Activated T-helper 1 cell treated with anti-CD3 and anti-CD28 coated beads, Interleukin-2, amount 50 U/mL, for 16 hours (primary cell): ENCODE measurements at places on chromosomes 6 and 20.

GRCh38 chr6:11323666-11324452 is 91.4 kb upstream of the NEDD9 start:
- no peak for DNase-seq

DNA sequence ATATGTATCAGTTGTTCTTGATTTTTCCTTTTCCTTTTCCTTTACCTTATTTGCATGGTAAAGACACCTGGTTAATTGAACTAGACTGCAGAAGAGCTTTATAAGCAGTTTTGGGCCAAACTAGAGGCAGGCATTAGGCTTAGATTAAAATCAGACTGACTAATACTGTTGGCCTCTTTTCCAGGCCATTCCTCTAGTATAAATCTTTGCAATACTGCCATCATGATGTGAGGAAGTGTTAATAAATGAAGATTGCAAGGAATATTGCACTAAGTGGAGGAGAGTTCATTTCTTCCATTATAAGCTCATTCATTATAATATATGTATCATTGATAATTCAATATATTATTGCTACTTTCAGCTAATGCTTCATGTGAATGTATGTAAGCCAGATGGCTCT is 163.8 kb downstream of the MMUT start:
- no peak for DNase-seq

- DNase-seq: no peak
Observed at GRCh38 chr6:168102315-168102985, 23.4 kb upstream of the FRMD1 start.

DNA sequence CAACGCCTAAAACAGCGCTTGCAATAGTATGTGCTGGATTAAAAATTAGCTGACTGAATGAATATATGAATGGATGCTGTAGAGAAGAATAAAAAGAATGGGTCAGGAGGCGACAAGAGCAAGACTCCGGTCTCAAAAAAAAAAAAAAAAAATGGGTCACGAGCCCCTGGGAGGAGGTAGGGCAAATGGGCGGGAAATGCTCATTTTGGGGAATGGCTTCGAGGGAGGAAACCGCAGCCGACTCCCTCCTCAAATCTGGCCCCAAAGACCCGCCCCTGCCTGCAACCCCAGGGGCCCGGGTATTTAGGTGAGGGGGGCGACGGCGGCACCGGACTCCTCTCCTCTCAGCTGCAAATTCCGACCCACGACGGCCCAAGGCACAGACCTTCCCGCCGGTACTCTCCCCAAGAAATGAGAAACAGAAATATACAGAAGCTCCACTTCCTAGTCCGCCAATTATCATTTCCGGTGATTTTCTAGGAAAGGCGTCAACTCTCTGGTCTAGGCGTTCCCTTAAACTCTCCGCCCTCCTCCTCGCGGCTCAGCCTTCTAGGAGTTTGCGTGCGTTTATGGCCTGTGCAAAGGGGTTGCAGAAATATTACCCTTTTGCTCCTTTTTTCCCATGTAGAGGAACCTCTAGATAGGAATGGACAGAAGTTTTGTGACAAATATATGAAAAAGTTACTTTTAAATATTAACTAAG is at the start of gene ZNF311:
Gene ZNF311, minus strand, starts transcription at position 133 of the 703 bp plus-strand sequence. CDS start 1,361 bp downstream, outside the sequence.
- no peak for DNase-seq

GRCh38 chr6:26380256-26380655 is 2.7 kb upstream of the BTN2A2 start:
- no peak for DNase-seq

DNA sequence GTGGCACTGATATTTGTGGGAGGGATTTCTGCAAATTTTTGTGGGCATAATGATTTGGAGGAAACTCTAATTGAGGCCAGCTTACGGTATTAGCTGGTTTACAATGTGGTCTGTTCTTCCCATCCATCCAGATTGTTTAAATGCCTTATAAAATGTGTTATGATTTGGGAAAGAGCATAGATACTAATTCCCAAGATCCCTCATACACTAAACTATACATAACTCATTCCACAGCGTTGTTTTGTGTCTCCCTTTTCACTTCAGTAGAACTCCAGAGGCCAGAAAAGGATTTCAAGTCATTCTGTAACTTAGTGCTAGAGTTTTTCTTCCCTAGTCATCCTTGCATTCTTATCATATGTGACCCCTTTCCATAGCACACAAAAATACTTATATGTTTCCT is 292.6 kb upstream of the NT5E start:
- DNase-seq: no peak

DNA sequence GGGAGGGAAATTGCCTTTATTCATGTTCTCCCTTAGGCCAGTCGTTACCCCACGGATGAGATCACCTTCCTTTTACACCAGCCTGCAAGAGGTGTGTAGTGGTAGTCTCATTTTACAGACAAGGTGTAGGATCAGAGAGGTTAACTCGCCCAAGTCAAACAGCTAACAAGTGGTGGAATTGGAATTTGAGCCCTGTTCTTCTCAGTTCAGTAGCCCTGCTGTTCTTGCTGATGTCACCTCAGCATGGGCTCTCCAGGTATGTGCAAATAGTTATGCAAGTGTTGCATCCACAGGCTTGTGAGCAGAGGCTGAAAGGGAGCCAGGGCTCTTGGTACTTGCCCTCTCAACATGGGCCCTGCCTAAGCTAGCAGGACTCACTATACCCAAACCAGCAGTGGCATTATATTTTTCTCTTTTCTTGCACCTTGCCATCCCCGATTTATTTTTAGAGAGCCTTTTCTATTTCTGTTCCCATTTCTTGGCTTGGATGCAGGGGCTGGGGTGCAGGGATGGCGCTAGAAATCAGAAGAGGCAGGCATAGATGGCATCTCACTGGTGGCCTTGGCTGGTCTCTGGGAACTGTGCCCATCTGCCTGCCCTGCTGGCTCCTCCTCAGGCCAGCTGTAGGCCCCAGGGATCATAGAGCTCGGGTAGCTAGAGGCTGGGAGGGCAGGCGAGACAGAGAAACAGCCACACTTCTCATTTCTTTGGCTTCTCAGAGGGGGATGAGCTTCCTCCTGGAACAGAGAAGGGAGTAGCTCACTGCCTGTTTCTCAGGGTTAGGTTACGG is 18.2 kb downstream of the PPARD start:
- no peak for DNase-seq

DNA sequence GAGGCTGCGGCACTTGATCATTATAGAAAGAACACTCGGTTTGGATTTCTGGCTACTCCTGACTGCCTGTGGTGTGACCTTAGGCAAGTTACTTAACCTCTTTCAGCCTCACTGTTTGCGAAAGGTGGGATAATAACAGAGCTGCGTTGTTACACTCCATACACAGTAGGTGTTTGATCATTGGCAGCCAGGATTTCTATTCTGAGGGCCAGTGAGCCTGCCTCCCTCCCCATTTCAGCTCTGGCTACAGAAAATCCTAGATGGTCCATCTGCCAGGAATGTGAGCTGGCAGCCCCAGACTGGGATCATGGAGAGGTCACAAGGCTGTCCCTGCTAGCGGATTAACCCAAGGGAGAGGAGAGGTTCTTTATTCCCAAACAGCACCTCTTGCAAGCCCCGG is 2.7 kb downstream of the KCNB1 start:
- no peak for DNase-seq

- no peak for DNase-seq
Observed at GRCh38 chr6:45543298-45544235, 165.8 kb upstream of the SUPT3H start.

DNA sequence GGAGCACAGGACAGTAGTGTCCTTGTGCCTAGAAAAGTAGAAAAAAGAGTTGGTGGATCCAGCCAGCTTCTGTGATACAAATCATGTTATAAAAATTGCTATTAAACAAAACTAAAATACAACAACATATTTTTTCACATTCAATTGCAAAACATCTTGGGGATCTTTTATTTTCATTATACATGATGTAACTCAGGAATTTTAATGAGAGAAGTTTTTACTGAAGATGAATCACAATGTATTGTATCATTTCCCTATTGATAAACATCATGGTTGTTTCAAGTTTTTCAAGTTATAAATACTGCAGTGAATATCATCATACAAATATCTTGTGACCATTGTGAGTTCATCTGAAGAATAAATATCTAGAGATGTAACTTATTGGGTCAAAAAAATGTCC is 608.0 kb downstream of the PHF3 start:
- DNase-seq: no peak

DNA sequence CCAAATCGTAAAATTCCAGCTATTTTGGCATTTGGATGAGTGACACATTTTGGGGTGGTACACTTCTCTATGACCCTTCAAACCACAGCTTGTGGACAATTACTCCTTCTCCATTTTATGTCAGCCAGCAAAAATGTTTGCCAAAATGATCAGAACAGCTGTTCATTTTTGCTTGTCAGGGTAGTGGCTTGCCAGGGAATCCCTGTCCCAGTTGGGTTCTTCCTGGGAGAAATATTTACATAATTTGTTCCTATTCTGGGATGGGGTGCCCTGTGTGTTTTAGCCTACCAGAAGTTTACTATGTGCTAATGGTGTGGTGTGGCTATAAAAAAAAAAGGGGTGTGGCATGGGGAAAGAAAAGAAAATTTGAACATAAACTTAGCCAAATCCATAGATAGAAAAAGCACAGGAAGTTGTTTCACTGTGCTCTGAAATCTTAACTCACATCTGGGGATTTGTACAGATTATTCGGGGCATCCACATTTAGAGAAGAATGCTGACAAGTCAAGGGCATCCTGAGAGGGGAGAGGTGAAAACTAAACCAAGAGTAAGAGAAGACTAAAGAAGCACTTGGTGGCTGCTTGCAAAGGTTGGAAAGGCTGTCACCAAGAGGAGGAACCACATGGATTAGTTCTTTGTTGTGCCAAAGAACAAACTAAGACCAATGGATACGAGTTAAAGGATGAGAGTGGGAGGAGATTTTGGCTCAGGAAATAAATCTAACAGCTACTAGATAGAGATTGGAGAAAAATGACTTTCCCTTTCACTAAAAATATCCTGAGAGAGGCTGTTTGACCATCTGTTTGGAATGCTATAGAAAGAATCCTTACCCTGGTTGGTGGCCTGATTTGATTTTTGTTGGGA is 55.2 kb upstream of the RBM24 start:
- DNase-seq: no peak

DNA sequence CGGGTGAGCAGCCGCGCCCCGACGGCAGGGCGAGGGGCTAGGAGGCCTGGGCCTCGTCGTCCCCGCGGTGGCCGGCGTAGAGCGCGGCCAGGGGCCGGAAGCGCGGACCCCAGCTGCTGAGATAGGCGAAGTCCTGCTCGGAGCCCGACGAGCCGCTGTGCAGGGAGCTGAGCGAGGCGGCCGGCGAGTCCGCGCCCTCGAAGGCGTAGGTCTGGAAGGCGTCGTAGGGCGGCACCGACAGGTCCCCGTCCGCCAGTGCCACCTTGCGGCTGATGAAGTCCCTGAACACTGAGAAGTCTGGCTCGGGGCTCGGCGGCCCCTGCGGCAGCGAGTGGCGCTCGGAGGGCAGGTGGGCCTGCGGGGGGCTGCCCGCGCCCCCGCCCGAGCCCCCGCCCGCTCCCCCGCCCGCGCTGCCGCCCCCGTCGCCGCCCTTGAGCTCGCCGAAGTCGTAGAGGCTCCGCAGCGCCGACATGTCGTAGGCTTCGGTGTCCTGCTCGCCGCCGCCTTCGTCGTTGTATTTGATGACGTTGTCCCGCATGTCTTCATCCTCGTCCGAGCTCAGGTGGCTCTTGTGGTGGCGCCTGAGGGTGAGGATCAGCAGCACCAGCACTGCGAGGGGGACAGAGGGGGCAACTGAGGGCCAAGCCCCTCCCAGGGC is 56.5 kb downstream of the CD40 start:
- peak; percentile 53 for DNase-seq

- no peak for DNase-seq
Observed at GRCh38 chr20:6165346-6165745, 42.5 kb upstream of the FERMT1 start.

- DNase-seq: no peak
Observed at GRCh38 chr6:15008269-15008668, 237.6 kb upstream of the JARID2 start.

GRCh38 chr6:158548418-158549161 is 11.3 kb upstream of the TMEM181 start:
- no peak for DNase-seq

DNA sequence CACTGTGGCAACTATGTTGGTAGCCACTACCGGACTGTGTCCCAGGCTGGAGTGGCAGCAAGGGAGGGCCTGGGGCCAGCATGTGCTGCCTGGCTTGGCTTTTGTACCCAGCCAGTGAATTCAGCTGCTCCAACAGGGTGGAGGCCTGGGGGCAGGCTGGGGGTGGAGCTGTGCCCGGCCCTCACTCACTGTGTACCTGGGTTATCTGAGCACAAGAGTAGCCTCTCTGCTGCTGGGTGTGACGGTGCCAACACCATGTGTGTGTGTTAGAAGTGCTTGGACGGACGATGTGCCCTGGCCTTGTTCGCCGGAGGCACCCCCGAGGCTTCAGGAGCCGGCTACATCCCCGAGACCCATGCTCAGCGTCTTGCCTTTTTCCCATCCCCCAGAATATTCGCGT is 49.2 kb downstream of the EFCAB8 start:
- no peak for DNase-seq

GRCh38 chr6:451336-451735 is 59.8 kb downstream of the IRF4 start:
- no peak for DNase-seq

DNA sequence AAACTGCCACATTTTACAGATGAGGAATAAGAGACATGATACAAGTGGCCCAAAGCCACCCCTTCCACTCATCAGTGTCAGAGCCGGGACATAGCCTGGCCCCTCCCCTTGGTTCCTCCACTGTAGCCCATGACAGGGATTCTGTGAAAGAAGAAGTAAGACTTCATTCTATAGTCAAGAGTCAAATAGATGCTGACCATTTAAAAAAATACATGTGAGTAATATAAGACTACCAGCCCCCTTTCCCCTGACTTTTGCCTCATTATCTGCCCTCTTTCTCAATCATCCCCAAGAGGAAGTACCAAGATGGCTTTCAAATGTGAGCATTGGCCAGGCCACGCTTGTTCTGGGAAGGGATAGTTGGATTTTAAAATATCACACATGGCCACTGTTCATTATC is 57.8 kb upstream of the TAB2 start:
- DNase-seq: no peak

GRCh38 chr20:36773107-36773596 is 411 bp downstream of the DSN1 start:
- no peak for DNase-seq

DNA sequence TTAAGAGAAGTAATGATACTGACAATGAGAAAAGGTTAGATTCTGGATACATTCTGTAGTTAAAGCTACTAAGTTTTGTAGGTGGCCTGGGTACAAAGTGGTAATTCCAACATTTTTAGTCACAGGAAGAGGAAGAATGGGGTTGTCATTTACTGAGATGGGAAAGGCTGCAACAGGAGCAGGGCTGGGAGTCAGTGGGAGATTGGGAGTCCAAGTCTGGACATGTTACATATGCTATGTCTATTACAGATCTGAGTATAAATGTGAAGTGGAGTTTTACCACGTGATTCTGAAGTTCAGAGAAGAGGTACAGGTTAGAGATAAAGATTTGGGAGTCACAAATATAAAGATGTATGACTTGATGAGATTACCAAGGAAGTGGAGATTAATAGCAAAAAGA is 116.2 kb downstream of the RWDD2A start:
- DNase-seq: no peak

- no peak for DNase-seq
Observed at GRCh38 chr6:129901910-129902309, 40.8 kb upstream of the TMEM244 start.

DNA sequence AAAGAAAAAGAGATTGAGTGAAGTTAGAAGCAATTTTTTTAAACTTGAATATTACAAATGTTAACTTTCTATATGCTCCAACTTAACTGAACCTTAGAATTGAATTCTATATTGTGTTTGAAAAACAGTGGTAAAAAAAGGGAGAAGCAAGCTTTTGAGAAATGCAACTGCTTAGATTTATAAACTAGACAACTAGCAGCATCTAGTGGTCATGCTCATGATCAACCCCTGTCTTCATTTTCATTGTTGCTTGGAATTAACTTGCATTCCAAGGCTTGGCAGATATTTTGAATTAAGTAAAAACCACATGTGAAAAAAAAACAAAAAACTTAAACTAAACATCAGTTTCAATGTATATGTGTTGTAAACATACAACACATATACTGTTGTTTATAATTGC is 113.1 kb downstream of the C6orf58 start:
- no peak for DNase-seq
